Thymus (tissue), 14 donors: ENCODE measurements at places on chromosomes 12 and 14.

DNA sequence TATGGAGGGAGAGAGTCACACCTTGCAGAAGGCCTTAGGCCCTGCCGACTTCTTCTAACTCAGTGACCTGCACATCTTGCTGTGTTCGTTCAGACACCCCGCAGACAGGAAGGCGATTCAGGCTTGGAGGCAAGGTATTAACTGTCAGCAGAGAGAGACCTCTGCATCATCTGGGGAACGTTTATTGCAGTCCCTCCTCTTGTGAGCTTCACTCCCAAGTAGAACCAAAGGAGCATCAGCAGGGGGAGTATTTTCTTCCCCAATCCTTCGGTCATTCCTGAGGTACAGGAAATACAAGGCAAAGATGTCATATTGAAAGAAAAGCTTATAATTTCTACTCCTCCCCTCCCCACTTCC, 217.9 kb downstream of the CRADD start:
- DNase-seq: peak; percentile 12

DNA sequence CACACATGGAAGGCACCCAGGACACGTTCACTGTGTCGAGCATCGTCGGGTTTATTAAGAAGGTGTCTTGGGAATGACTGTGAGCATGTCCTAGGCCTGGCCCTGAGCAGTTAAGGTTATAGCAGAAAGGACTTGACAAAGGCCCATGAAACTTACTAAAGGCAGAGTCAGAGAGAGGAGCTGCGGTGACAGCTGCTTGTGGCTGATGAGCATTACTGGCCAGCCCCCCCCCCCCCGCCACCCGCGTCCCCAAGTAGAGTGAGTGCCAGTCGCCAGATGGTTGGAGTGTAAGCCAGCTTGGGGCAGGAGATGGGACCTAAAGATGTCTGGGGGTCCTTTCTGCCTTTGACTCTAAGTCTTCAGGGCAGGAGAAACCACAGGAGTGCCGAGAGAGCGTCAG, 169.9 kb downstream of the TSPAN9 start:
- DNase-seq: no peak

- DNase-seq: no peak
Observed at GRCh38 chr12:2129076-2129475, 76.3 kb downstream of the CACNA1C start.

- no peak for DNase-seq
Observed at GRCh38 chr12:88493636-88494035, 86.6 kb downstream of the KITLG start.

GRCh38 chr14:63229330-63230059, 25.3 kb downstream of the RHOJ start:
- DNase-seq: no peak

GRCh38 chr12:109771746-109772621, 58.4 kb downstream of the FAM222A start:
- DNase-seq: no peak

GRCh38 chr14:100842799-100843198, 16.9 kb downstream of the MEG3 start:
- DNase-seq: no peak
